ENCODE measurements at places on chromosomes 13 and 19. TPM values are rescaled to one million over a fixed set of nuclear protein-coding genes. Genes with fewer than 3 reads are reported as not detected.

Gene DBP
- total RNA-seq, result 7.3 TPM

Gene GRIK5
- total RNA-seq, result 2.4 TPM

Gene RASGRP4
- total RNA-seq, result 20.0 TPM

Gene CRLF1
- not detected for total RNA-seq

Gene APC2
- total RNA-seq, result 0.07 TPM

Gene IGFL1
- not detected for total RNA-seq

Gene ZNF69
- 1.1 TPM for total RNA-seq

Gene NTF4
- not detected for total RNA-seq

Gene MADCAM1
- total RNA-seq, result 0.21 TPM

Gene ZNF331
- total RNA-seq, result 18.3 TPM

Gene FAM216B
- total RNA-seq, result not detected

Gene ZNF564
- total RNA-seq, result 7.4 TPM

Gene FREM2
- 0.37 TPM for total RNA-seq

Gene PALM3
- 0.34 TPM for total RNA-seq

Gene PEG3
- total RNA-seq, result not detected

Measured in activated T-helper 2 cell treated with anti-CD3 and anti-CD28 coated beads, Interferon-gamma antibody, Interleukin-2, Interleukin-4, amounts not matched to agents 10 μg/mL and 5 μg/mL and 100 μg/mL, durations not matched to agents 14 hours and 24 hours and 36 hours (primary cell).